PC-3 (cell line): ENCODE measurements at places on chromosomes 1 and 21. TPM values are rescaled to one million over a fixed set of nuclear protein-coding genes. Genes with fewer than 3 reads are reported as not detected.

- no peaks in the 10 kb centered on the region for H3K36me3 ChIP-seq
- H3K4me3 ChIP-seq = no peak overlapping the region
- DNase-seq = no peak
- H3K27me3 ChIP-seq = no peaks in the 10 kb centered on the region
- H3K27ac ChIP-seq = no peak overlapping the region
Observed at GRCh38 chr1:58497499-58497898, 49.0 kb downstream of the OMA1 start.

- H3K27ac ChIP-seq = no peak overlapping the region
- no peak for DNase-seq
- H3K27me3 ChIP-seq = no peaks in the 10 kb centered on the region
- no peaks in the 10 kb centered on the region for H3K36me3 ChIP-seq
Observed at GRCh38 chr1:233487408-233487807, 126.5 kb upstream of the KCNK1 start.

GRCh38 chr1:238476841-238477240, 586.1 kb upstream of the ZP4 start:
- DNase-seq = no peak
- no peak overlapping the region for H3K27ac ChIP-seq
- H3K36me3 ChIP-seq = no peaks in the 10 kb centered on the region
- H3K4me3 ChIP-seq = no peak overlapping the region
- H3K4me1 ChIP-seq = no peaks in the 10 kb centered on the region

The CTSS gene
- total RNA-seq = 0.46 TPM in 1 of 2 replicates, not detected in the other

The OR2G6 gene
- total RNA-seq = not detected in 2 replicates

The LINGO4 gene
- total RNA-seq = not detected in 2 replicates

GRCh38 chr1:33428661-33429060, 2.2 kb downstream of the PHC2 start:
- H3K27ac ChIP-seq = peak overlapping the region; percentile 38
- no peak for DNase-seq
- H3K36me3 ChIP-seq = peaks cover 17% of the 10 kb centered on the region
- peak overlapping the region; percentile 91 for H3K4me3 ChIP-seq
- peaks cover 75% of the 10 kb centered on the region for H3K4me1 ChIP-seq
- H3K27me3 ChIP-seq = no peaks in the 10 kb centered on the region

- no peak overlapping the region for H3K27ac ChIP-seq
- H3K27me3 ChIP-seq = no peaks in the 10 kb centered on the region
- no peak for DNase-seq
- H3K4me3 ChIP-seq = no peak overlapping the region
- H3K36me3 ChIP-seq = no peaks in the 10 kb centered on the region
Observed at GRCh38 chr1:10856863-10857598, 60.6 kb upstream of the CASZ1 start.

The APCS gene
- total RNA-seq = not detected in 2 replicates

The RIMKLA gene
- 3.5 and 4.5 TPM in 2 replicates for total RNA-seq

The CFHR5 gene
- not detected in 2 replicates for total RNA-seq

GRCh38 chr1:166969074-166969677, 6.2 kb downstream of the ILDR2 start:
- no peak overlapping the region for H3K4me3 ChIP-seq
- peaks cover 98% of the 10 kb centered on the region for H3K27me3 ChIP-seq
- no peak overlapping the region for H3K27ac ChIP-seq
- no peak for DNase-seq
- H3K4me1 ChIP-seq = no peaks in the 10 kb centered on the region

DNA sequence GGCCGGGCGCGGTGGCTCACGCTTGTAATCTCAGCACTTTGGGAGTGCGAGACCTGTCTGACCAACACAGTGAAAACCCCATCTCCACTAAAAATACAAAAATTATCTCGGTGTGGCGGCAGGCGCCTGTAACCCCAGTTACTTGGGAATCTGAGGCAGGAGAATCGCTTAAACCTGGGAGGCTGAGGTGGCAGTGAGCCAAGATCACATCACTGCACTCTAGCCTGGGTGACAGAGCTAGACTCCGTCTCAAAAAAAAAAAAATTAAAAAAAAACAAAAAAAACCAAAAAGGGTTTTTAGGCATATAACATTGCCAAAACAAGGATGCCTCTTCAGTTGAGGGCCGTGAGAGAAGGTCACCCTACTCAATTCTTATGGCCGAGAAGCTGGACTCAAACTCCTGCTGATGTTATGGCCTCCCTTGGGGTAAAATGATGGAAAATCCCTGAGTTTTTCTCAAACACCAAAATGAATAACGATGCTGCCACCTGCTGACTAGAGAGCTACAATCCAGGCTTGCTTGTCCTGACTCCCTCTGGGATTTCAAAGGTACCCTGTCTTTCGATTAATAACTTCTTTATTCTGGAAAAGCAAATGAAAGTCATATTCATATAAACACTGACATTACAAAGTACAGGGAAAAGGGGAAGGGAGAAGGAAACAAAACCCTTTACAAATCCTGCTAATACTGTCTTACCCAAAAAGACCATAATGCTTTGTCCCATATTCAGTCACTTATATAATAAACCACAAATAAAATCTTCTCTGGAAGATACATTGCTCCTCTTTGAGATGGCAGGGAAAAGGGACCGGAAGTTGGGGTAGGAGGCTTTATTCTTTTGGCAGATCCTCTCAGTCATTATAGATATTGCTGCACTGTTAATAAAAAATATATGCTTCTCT, 10.7 kb downstream of the RAB42 start:
- H3K4me3 ChIP-seq = no peak overlapping the region
- H3K4me1 ChIP-seq = peaks cover 35% of the 10 kb centered on the region
- DNase-seq = peak; percentile 86
- peak overlapping the region; percentile 81 for H3K27ac ChIP-seq
- no peaks in the 10 kb centered on the region for H3K27me3 ChIP-seq

The PDZK1 gene
- 2.3 and 4.2 TPM in 2 replicates for total RNA-seq

GRCh38 chr1:166692346-166692745, 146.9 kb upstream of the POGK start:
- H3K4me3 ChIP-seq = no peak overlapping the region
- H3K4me1 ChIP-seq = no peaks in the 10 kb centered on the region
- no peak overlapping the region for H3K27ac ChIP-seq
- no peak for DNase-seq
- no peaks in the 10 kb centered on the region for H3K36me3 ChIP-seq
- no peaks in the 10 kb centered on the region for H3K27me3 ChIP-seq

GRCh38 chr1:90000934-90001676, 6.2 kb downstream of the ZNF326 start:
- no peak for DNase-seq
- peaks cover 26% of the 10 kb centered on the region for H3K4me1 ChIP-seq
- no peaks in the 10 kb centered on the region for H3K27me3 ChIP-seq
- H3K36me3 ChIP-seq = peaks cover 42% of the 10 kb centered on the region

The TMPRSS3 gene
- not detected in 2 replicates for total RNA-seq

DNA sequence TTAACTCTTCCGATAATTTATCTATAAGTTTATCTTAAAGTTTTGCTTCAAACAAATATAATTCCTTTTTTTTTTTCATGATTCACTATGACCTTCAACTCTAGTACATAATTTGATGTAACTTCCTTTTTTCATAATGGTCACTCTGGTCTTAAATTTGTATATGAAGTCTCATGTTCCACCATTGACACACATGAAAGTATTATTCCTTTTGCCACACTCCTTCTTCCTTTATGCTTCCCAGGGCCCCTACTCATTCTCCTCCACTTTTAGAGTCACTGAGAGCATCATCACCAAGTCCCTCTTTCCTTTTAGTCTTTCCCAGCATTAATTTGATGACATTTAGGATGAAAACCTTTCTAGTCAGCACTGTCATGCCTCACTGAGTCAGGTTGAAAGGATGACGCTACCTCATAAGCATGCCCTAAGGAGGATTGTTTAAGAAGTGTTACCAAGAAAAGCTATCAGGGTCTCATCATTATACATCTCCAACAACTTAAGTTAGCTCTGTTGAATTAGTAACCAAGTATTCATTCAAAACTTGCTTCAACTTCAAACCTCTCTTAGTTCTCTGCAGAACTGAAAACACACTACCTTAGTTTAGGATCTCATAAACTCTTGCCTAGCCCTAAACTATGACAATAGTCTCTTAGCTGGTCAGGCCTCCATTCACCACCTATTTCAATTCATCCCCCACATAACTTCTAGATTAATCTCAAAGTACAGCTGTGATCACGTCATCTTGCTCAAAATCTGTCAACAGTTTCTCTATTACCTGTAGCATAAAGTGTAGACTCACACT, 14.5 kb downstream of the AUNIP start:
- 0 out of 2 replicates have a peak, but pooled peaks cover 3% of the 10 kb centered on the region for H3K4me1 ChIP-seq
- no peak overlapping the region for H3K4me3 ChIP-seq
- no peaks in the 10 kb centered on the region for H3K36me3 ChIP-seq
- DNase-seq = no peak

GRCh38 chr1:179968284-179968993, 13.8 kb downstream of the CEP350 start:
- no peak overlapping the region for H3K4me3 ChIP-seq
- H3K27me3 ChIP-seq = no peaks in the 10 kb centered on the region
- H3K36me3 ChIP-seq = peaks cover 4% of the 10 kb centered on the region; the same call in 1 of the 2 replicates
- no peak for DNase-seq
- no peaks in the 10 kb centered on the region for H3K4me1 ChIP-seq

DNA sequence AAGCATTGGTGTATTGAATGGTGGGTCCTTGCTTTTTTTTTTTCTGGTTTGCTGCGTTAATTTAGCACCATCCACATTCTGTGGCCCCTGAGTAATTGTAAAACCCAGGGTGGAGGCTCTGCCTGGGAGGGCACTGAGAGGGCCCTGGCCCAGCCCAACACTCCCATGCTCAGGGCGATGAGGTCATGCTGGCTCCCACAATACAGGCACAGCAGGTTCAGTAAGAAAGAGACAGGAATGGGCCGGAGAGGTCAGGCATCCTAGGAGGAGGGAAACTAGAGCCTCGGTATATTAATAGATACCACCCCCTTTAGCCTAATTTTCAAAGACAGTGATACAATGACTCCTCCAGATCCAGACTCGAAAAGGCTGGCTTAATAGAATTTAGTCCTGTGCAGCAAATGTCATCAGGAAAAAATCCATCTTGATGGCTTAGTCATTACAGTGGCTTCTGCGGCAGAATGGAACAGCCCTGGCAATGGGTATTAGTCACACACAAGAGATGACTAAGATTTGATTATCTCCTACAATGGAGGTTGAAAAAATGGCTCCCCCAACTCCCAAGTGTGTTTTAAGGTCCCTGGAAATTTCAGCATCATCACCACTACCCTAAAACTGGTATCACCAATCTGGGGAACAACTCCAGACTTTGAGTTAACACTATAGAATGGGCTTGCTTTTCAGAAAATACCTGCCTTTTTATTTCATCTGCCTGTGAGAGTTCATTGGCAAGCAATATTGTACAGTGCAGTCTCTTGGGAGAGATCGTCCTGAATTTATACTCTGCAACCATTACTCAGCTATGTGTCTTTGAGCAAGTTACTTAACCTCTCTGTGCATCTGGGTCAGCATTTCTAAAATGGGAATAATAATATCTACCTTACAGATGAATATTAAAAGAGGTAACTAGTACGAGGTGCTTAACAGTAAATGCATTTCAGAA, 43.9 kb upstream of the LYST start:
- H3K4me3 ChIP-seq = peak overlapping the region; percentile 45
- H3K27me3 ChIP-seq = no peaks in the 10 kb centered on the region
- peak; percentile 92 for DNase-seq
- peak overlapping the region; percentile 100 for H3K27ac ChIP-seq
- H3K4me1 ChIP-seq = peaks cover 51% of the 10 kb centered on the region

DNA sequence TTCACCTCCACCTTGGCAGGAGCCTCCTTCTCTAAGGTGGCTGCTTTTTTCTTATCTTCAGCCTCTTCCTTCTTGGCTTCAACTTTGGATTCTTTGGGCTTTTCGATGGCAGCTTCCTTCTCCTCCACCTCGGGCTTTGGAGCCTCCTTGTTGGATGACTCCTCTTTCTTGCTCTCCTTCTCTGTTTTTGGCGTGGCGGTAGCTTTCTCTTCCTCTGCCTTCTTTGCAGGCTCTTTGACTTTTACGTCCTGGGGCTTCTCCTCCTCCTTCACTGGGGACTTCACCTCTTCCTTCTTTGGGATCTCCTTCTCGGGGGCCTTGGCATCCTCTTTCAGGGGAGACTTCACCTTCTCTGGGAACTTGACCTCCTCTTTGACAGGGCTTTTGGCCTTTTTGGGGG, 13.9 kb upstream of the CD2 start:
- H3K4me1 ChIP-seq = no peaks in the 10 kb centered on the region
- H3K36me3 ChIP-seq = no peaks in the 10 kb centered on the region
- H3K27ac ChIP-seq = no peak overlapping the region
- no peak overlapping the region for H3K4me3 ChIP-seq
- no peak for DNase-seq
